ENCODE measurements at places on chromosomes 6 and 20.

DNA sequence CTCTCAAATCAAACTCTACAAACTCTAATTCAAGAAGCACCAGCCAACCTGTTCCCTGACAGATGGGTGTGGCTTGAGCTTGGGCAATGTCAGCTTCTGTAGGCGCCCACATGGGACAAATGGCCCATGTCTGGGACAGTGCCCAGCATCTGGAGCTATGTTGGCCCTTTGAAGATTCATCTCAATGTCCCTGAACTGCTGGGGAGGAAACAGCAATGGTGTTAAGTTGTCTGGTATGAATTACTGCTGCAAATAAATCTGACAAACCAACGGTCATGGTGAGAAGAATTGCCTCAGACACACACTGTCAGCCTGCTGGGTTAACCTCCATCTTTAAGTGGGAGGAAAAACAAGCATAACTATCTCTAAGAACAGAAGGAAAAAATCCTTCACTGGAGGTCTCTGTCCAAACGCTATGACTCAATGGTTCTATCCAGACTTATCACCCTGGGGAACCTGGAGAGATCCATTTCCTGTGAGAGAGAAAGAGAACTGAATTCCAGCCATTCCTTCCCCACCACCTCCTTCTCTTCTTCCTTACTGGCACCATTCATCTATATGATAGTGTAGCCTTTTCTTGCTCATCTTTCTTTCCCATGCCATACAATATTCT, 274.9 kb downstream of the CDH26 start:
- DNase-seq, result no peak

DNA sequence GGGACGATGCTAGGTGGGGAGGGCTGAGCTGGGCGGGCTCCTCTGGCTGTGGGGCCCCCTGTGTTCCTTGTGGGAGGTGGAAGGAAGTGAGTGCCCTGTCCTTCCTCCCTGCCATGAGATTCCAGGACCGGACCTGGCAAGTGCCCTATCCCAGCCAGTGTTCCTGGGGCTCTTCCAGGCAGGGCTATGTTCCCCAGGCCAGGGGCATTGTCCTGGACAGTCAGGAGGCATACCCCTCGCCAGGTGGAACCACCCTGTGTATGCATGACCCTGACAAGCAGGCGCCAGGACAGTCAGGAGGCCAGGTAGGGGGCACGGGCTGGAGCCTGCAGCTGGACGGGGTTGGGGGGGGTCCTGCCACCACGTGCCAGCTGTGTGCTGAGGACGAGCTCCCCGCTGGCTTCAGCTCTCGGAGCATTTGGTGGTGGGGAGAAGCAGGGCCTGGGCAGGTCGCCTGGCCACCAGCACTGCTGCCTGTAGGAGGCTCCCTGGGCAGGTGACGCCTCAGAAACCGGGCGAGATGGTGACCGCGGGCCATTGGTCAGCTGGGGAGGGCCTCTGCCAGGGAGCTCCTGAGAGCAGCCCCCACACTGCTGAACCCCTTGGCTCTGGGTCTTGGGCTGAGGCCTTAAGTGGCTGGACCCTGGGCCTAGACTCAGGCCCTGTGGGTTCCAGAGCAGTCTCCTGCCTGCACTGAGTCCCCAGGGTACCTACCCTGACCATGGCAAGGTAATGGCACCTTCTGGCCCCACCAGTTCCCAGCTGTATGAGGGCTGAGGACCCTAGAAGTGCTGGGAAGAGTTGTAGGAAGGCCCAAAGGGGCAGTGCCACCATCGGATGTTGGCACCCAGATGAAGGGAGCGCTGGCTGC, 694 bp downstream of the SLC17A9 start:
- DNase-seq, result no peak

GRCh38 chr20:48632825-48633619, 194.8 kb downstream of the PREX1 start:
- DNase-seq, result no peak

- no peak for DNase-seq
Observed at GRCh38 chr6:106704327-106704726, 74.9 kb downstream of the QRSL1 start.

- no peak for DNase-seq
Observed at GRCh38 chr6:69339163-69339550, 457.7 kb downstream of the LMBRD1 start.

GRCh38 chr20:13277663-13278295, 56.7 kb downstream of the ISM1 start:
- DNase-seq, result no peak

DNA sequence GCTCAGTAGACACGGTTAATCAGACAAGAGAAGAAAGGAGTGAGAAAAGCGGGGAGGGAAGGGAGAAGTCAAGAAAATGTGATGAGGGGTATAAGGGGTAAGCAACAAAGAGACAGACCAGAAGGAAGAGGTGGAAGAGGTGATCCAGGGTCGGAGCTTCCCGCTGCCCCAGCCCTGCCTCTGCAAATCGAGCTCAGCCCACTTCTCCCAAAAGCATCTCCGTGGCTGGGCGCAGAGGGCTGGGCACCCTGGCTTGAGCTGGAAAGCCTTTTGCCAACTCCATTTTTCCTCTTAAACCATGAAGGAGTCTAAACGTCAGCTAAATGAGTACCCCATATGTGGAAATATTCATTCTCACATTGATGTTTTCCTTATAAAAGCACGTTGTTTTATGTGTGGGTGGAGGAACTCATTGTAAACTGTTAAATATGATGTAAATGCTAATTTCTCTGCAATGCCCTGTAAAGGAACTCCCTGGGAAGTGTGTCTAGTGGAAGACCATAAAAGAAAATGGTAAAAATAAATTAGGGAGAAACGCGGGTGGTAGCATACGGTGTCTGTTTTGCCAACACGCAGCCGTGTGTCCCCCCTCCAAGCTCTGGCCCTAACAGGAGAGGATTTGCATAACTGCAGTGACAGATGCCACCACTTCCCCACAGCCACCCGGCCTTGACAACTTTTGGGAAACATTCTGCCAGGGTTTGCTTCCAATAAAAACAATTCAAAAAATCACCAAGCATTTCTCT, 55.2 kb upstream of the MAFB start:
- DNase-seq, result no peak

DNA sequence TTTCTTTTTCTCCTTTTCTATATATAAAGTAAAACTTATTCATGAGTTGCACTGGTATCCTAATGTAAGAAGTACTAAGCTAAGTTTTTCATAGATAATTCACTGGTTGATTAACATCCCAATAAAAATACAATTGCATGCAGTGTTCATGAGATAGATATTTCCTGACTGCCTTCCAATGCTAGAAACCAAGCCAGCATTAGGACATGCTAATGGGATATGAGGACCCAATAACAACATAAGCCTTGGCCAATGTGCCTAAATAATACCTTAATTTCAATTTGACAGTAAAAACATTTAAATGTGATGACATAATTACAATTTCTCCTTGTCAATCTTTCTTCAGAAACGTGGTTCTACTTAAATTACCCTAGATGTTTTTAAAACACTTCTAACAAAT, 152.7 kb downstream of the RNGTT start:
- DNase-seq, result no peak

DNA sequence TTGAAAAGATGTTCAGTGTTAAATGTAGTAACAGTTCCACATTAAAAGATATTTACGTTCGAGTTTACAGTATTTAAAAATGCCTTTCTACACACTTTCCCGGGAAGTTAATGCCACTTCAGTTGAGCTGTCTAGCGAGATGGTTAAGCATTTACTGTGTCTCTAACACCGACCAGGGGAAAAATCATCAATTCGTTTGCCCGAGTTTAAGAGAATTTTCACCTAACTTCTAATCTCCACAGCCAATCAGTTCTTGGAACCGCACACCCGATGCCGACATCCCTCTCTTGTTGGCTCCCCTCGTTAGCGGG, 58.2 kb downstream of the FAM217A start:
- no peak for DNase-seq

DNA sequence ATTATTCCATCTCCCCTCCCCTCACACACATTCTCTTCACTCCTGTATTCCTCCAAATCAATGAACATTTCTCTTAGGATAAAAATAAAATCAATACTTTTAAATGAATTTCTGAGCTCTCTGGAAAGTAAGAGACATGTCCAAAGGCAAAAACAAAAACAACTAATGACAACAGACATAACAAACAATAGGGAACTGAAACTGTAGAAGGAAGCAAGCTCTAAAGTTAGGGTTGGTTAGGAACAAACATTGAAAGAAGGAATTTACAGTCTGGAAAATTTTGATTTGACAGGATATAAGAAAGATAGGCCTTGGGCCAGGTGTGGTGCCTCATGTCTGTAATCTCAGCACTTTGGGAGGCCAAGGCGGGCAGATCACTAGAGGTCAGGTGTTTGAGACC, 17.5 kb upstream of the MYCT1 start:
- DNase-seq, result no peak

DNA sequence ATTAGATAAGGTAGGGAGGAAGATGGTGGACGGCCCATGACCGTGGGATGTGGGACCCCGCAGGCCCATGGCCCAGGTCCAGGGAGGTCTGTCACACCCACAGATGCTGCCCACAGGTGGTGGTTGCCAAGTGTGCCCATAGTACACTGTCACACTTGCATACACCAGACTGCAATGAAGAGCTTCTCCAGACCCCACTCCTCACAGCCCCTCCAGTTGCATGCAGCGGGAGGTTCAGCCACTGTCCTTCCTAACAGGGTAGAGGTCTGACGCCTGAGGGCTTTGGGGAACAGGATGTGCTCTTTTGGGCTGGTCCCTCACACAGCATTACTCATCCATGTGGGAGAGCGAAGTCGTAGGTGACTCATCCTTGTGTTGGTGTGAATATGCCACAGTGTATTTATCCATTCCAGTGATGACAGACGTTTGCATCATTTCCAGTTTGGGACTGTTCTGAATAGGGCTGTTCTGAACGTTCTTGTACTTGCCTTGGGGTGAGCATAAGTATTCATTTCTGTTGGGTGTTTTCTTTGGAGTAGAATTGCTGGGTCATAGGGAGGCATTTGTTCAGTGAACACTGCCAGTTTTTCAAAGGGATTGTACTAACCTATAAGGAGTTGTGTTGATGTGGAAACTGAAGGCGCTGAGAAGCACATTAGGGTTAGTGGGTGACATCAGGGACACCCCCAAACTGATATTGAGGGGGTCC, 10.1 kb upstream of the PYGB start:
- DNase-seq, result no peak

DNA sequence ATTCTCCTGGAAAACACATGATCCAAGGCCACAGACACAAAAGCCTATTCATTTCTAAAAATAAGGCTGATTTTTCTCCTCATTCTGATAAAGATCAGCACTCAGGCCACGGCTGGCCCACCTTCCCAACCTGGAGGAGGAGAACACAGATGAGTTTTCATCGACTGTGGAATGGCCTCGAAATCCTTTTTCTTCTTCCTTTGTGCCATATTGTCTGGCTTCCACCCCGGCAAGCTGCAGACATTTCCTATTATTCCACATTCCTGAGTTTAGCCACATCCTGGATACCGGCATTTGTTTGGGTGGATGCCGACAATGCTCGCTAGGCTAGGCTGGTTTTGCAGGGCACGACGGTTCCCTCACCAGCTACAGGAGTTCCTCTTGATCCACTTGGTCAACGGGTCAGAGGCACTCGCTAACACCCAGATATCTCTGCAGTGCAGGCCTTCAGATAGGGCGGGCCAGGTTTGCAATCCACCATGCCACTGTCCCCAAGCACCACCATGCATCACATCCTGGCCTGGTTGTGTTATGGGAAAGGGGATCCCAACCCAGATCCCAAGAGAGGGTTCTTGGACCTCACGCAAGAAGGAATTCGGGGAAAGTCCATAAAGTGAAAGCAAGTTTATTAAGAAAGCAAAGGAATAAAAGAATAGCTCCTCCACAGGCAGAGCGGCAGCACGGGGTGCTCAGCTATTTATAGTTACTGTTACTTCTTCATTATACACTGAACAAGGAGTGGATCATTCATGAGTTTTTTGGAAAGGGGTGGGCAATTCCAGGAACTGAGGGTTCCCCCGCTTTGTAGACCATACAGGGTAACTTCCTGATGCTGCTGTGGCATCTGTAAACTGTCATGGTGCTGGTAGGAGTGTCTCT, 4.2 kb upstream of the CTSZ start:
- no peak for DNase-seq

DNA sequence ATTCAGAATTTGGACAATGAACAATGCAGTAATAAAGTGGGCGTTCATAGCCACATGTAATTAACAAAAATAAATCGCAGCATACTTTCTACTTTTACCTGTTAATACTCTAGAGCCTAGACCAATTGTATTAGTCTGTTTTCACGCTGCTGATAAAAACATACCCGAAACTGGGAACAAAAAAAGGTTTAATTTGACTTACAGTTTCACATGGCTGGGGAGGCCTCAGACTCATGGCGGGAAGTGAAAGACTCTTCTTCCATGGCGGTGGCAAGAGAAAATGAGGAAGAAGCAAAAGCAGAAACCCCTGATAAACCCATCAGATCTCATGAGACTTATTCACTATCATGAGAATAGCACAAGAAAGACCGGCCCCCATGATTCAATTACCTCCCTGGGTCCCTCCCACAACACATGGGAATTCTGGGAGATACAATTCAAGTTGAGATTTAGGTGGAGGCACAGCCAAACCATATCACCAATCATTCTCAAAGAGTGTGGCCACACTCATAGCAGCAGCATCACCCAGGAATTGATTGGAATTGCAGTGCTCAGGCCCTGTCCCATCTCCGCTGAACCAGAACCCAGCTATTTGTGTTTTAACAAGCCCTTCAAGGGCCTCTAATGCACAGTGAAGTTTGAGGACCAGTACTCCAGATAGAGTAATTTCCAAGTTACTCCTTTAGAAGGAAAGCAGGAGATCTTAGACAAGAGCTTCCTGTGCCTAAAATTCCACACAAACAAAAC, 650.0 kb downstream of the KIF16B start:
- DNase-seq, result no peak

DNA sequence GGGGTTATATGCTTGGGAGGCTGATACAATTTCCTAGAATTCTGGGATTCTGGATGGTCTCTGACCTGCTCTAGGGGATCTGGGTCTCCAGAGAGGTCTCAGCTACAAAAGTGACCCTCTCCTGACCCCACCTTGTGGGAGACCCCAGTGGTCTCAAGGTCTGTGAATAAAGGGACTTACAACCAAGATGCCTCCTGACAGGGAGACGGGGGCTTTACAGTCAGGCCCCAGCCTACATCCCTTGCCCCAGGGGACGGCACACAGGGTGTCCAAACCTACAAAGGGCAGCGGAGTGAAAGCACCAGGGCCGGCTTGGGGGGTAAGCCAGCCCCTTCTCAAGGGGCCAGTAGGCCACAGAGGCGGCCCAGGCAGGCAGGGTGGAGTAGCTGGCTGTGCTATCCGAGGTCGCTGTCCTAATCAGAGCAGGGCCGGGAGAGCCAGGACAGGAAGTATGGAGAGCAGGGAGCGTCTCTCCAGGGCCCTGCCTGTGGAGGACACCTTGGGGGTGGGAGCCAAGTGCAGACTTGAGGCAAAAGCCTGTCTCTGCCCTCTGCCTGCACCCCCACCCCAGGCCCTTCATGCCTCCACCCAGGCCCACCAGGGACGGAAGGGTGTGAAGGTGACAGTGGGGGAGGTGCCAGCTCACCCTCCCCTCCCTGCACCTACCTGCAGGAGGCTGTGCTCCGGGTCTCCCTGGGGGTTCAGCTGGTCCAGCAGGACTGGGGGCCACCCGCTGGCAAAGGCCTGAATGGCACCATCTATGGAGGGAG, 3.5 kb downstream of the GFRA4 start:
- DNase-seq, result no peak

GRCh38 chr6:33123732-33124524, 48.1 kb downstream of the HLA-DPB1 start:
- DNase-seq, result peak; percentile 19

All from NCI-H146 (cell line).